ENCODE measurements at places on chromosomes 16 and 17.

GRCh38 chr16:83085660-83086059, 458.9 kb downstream of the CDH13 start:
- no peak for DNase-seq

DNA sequence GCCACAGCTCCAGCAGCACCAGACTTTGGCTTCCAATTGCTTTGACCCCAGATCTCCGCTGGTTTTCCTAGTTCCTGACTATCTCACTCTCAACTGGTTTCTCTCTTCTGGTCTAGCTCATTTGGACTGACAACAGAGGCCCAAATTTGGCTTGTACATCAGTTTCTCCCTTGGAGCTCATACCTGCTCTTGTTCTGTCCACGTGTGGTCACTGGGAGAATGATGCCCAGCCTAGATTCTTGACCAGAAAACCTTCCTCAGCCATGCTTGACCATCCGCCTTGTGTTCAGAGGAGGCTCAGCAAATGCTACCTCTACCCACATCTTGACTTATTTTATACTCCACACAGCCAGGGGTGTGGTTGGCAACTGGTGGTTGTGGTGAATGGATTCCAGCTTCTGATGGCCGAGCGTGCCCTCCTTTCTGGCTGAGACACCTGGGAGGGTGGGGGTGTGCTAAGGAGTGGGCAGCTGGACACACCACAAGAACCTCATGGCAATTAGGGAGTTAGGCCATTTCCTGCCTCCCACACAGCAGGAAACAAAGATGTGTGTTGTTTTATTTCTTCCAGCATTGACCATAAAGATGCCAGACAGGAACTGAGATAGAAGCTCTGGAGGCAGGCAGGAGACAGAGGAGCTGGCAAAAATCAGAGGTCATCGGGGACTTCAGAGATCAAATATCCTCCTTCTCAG, 93.8 kb upstream of the FAM20A start:
- DNase-seq: no peak

- DNase-seq: no peak
Observed at GRCh38 chr17:42843358-42843934, 934 bp upstream of the AOC2 start.

DNA sequence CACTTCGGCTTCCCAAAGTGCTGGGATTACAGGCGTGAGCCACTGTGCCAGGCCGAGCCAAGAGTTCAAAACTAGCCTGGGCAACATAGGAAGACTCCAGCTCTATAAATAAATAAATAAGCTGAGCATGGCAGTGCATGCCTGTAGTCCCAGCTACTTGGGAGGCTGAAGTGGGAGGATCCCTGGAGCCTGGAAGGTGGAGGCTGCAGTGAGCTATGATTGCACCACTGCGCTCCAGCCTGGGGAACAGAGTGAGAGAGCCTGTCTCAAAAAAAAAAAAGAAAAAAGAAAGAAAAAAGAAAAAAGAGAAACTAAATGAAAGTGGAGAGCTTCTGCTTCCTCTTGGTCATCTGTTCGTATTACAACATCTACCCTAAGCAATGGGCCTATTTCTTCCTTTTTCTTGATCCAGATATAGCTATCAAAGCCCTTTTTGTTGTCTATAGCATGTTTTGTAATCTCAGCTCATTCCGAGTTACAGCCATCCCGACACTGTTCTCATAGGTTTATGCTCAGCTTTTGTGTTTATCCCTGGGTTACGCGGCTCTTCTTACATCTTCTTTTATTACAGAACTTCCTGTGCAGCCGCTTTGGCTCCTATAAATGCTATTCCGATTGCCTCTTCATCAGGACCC, 14.1 kb upstream of the MAPK3 start:
- DNase-seq: no peak

DNA sequence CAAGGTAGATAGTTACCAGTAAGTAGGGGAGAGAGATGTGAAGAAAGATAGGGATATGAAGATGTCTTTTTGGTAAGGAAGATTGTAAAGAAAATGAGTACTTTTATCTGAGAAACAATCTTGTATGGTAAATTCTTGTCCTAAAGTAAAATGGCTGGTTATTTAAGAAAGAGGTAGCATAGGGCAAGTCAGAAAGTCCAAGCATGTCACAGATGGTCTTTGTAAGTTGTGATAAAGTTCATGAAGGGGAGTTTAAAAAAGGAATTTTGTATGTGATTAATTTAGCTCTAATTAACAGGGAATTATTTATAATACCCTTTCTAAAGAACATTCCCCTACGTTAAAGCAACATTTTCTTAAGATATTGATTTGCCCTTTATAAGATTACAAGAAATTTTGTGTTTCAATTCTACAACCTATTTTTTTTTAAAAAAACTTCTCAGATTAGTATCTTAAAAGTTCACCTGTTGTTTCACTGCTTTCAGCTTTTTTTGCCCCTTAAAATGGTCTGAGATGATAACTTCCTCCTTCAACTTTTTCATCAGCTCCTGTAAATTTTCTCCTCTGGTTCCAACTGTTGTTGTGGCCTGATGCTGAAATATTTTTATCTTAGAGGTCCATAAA, 16.2 kb upstream of the CPHXL start:
- no peak for DNase-seq

- no peak for DNase-seq
Observed at GRCh38 chr17:45722161-45722560, 62.0 kb upstream of the CRHR1 start.

GRCh38 chr16:86984991-86985647, 332.1 kb downstream of the C16orf95 start:
- no peak for DNase-seq

DNA sequence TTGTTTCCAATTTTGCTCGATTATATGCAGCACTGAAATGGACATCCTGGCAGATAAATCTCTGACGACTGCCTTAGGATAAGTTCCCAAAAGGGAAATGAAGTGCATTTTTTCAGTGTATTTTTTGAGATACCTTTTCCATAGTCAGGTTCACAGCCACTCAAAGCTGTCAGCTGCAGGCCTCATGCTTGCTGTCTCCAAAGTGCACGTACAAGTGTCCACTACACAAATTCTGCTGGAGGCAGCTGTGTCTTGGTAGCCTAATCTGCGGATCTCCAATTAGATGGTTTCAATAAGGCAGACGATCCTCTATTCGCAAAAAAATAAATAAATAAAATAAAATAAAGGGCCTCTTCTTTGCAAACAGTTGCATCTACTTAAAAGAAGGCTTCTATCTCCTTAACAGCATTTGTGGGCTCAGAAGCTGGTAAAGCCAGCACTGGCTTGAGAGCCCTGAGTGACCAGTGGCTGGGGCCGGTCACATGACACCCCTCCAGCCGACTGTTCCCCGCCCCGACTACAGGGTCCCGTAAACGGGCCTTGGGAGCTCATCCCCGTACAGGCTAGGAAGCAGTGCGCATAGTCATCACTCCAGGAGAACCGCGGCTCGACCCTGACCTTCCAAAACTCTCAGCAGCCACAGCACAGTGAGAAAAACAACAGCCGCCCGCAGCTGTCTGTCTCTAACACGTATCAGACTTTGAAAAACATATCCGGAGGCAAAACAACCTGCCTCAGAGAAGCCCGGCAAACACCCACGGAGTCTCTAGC, 18.8 kb downstream of the RPH3AL start:
- no peak for DNase-seq

DNA sequence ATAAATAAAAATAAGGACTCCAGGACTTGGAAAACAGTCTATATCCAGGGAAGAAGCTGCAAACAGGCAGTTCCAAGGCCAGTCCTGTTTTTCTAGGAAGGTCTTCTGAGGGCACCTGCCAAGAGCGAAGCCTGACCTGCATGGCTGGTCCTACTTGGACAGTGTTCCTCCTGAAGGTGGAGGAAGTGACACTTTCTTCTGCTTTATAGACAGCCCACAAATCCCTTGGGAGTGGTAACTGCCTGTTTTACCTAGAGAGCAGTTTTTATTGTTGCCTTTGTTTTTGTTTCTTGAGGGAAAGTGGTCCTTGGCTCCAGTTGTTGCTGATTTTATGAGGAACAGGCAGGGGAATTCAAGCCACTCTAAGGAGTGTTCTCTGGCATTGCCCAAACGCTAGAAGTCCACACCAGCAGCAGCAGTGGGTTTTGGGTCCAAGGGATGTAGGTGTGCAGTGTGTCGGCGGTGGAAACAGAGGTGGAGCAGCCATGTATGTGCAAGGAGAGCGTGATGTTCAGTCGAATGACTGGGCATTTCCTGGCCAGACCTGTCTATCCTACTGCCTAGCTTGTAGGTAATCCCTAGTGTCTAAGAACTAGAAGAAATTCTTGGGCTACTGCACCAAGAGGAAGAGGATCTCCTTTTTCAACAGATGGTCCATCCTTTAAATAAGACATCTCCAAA, 35.3 kb downstream of the LDHD start:
- no peak for DNase-seq

GRCh38 chr17:13281626-13282025, 263.8 kb upstream of the ELAC2 start:
- DNase-seq: no peak

DNA sequence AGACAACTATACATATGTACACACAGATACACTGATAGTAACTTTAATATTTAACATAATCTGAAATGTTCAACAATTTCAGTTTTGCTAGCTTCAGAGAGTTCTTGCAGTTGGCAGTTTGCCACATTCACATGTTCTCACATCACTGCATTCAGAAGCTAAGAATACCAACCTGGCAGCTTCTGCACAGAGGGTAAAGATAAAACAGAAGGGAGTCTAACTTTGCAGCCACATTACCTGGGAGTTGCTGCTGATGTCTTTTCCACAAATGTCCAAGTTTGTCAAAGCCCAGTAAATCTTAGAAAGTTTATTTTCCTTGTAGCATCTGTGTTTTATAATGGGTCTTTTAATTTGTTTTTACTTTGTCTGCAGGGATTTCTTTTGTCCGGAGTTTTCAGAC, 332.0 kb downstream of the BCAS3 start:
- DNase-seq: no peak

DNA sequence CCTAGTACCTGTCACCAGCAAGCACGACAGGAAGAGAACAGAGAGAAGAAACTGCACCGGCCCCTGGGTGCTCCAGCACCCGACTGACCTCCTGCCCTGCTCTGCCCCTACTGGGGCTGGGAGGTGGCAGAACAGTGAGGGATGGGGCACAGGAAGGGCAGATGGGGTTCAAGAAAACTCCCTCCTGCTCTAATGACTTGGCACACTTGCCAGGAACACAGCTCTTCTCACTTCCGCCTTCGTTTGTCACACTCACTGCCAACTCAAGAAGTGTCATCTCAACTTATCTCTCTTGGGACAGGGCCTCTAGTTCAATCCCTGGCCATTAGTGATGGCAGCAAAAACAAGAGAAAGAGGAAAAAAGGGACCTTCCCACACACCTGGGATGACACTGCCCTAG, 42.7 kb upstream of the ICAM2 start:
- no peak for DNase-seq

- DNase-seq: peak; percentile 4
Observed at GRCh38 chr17:33106525-33107165, 115.0 kb downstream of the SPACA3 start.

DNA sequence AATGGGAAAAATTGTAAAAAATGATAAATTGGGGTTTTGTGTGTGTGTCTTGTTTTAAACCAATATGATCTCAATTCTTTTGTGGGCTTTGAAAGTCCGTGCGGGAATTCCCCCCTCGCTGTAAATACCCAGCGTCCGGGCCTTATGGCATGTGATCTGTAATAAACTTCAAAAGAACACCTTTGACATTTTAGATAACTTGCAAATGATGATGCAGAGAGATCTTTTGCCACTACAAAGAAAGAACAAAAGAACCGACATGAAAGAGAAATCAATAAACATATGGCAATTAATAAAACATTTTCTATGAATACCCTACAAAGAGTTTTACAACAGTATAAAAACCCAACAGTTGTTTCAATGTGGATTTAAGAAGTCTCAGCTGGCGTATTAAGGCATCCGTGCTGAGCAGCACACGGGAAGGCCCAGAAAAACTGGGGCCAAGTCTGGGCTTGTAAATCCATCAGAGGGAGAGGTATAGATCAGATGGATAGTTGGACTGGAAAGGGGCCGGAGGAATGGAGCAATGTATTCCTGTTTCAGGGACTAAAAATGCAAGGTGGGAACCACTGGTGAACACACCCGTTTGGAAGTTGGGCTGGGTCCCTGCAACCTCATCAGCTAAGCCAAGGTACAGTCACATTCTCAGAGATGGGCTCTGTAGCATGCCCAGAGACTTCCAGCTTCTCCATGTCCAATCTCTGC, 115.2 kb downstream of the IRX5 start:
- DNase-seq: no peak

DNA sequence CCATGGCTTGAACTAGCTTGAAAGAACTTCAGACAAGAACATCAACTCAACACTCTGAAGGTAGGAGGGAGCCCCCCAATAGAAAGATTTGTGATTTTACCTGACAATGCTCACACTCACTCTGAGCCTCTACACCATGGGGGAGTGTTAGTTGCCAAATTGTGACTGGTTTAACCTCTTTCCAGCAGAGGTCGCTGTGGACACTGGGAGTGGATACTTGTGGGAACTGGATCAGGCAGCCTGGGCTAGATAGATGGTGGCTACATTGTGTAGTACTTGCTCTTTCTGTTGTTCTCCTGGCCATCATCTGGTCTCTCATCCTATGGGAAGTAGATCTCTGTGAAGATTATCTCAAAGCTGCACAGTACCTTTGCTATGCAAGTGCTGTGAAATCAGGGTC, 2.9 kb downstream of the SMPD3 start:
- no peak for DNase-seq

DNA sequence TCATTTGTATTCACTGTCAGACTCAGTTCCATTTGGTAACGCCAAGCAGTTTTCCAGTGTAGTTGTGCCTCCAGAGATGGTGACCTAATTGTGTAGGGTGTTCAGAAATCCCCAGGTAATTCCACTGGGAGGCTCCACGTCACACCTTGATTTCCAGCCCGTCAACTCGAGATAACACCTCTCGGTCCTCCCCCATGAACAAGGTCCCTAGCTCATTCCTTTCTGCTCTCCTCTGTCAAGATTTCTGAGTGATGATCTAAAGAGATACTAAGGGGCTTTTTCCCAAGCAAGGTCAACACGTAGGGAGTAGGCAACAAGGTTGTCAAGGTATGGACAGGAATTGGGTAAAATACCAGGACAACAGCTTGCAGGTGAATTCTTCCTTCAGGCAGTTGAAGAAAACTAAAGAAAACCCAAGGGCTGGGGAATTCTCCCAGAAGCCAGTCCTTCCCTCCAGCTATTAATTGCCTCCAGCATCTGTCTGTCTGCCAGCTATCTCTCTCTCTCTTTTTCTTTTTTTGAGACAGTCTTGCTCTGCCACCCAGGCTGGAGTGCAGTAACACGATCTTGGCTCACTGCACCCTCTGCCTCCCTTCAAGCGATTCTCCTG, 31.4 kb downstream of the GPRC5B start:
- no peak for DNase-seq

- no peak for DNase-seq
Observed at GRCh38 chr17:40320756-40321523, 12.0 kb downstream of the RARA start.

- no peak for DNase-seq
Observed at GRCh38 chr17:44529864-44530263, 26.7 kb upstream of the GPATCH8 start.

Measured in BJ (cell line).